ENCODE measurements at places on chromosomes 11 and 22.

DNA sequence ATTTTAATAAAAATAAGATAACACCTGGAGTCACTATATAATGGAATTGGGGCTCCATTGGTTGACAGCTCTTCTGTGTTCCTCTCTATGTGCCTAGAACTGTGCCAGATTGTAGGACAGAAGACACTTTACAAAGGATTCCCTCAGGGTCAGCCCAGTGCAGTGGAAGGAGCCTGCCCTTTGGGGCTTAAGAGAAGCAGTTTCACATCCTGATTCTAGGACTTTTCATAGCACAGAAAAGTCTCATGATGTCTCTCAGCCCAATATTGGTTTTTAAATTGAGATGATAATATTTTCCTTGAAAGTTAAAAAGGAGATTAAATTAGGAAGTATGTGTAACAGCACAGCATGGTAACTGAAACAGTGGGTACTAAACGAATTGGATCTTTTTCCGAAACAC, 7.1 kb downstream of the PLAAT4 start:
- DNase-seq, result no peak

GRCh38 chr22:43897751-43898261, 6.0 kb upstream of the PNPLA5 start:
- DNase-seq, result no peak

- no peak for DNase-seq
Observed at GRCh38 chr11:9092072-9092471, 673 bp upstream of the SCUBE2 start.

GRCh38 chr11:10599388-10600175, 31.1 kb upstream of the LYVE1 start:
- DNase-seq, result no peak

- no peak for DNase-seq
Observed at GRCh38 chr22:42610186-42610585, 4.5 kb downstream of the POLDIP3 start.

GRCh38 chr11:104876861-104877431, 21.3 kb downstream of the CASP12 start:
- no peak for DNase-seq

DNA sequence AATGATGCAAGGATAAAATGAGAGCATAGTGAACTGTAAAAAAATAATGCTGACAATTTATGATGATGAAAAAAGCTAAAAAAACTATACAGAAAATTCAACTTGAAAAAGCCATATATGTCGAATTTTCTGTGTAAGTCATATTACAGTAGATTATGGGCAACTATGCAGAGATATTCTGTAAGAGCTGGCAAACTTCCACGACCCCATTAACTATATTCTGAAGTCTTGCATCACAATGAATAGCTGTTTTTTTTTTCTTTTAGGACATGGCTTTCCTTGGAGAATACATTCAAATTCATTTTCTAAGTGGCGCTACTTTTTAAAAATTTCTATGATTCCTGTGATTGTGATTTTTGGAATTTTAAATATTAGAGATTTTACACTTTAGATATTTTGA, 18.4 kb downstream of the PSMD13 start:
- no peak for DNase-seq

DNA sequence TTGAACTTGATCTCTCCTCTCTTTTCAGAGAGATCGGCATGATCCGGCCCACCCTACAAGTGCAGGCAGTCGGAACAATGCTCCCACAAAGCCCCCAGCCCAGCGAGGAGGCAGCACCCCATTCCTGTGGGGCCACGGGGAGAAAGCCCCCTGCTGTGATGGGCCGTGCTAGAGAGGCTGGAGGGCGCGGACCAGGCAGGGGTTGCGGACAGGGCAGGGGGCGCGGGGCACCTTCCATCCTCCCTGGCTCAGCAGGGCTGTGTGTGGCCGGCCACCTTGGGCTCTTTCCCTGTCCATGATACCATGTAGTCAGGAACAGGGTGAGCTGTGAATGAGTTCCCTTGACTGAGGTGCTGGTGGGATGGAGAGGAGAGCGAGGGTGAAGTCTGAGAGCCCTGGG, 379.8 kb downstream of the BRD1 start:
- no peak for DNase-seq
